ENCODE measurements at places on chromosomes 4 and X.

DNA sequence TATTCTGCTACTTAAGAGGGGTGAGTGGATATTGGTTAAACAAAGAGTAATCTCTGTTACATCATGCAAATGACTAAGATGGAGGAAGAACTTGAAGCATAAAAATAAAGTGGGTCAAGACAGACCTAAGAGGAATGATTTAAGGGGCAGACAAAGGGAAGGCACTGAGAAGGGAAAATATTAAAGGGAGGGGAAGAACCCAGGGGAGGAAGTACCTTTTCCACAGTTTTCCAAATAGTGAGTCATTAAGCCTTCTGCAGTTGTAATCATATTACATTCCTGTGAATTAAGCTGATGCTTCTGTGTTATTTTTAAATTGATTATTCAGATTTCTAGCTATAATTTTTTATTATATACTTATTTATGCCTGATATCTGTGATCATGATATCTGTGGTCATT is 253.3 kb downstream of the CENPC start:
- DNase-seq, result no peak

- DNase-seq, result no peak
Observed at GRCh38 chr4:144820728-144821085, 174.8 kb downstream of the HHIP start.

- no peak for DNase-seq
Observed at GRCh38 chr4:101102114-101102742, 245.1 kb downstream of the PPP3CA start.

GRCh38 chrX:18297251-18297650 is 57.2 kb downstream of the SCML2 start:
- no peak for DNase-seq

- DNase-seq, result no peak
Observed at GRCh38 chr4:138815811-138816210, 199.8 kb upstream of the NOCT start.

GRCh38 chrX:49754233-49754857 is 58.6 kb upstream of the PAGE1 start:
- no peak for DNase-seq

GRCh38 chrX:153474718-153475117 is 4.3 kb upstream of the HAUS7 start:
- no peak for DNase-seq

DNA sequence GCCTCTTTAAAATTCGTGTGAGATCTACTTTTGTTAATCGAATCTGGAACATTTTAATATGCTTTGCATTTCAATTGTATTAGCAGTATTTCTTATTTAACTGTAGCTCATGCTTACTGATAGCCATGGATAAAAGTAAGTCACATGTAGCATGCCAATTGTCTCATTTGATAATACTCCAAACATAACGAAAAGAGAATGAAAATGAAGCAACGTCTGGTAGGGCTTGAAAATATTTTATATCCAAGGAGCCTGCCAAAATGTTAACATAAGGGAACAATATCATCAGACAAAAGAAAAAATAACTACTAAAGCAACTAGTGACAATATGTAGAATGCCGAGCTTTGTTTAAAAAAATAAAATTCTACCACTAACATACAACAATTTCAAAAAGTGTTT is 94.1 kb upstream of the MID1 start:
- no peak for DNase-seq

GRCh38 chr4:158783785-158784184 is 15.0 kb downstream of the FNIP2 start:
- no peak for DNase-seq

- DNase-seq, result no peak
Observed at GRCh38 chrX:20181598-20182329, 40.1 kb upstream of the EIF1AX start.

DNA sequence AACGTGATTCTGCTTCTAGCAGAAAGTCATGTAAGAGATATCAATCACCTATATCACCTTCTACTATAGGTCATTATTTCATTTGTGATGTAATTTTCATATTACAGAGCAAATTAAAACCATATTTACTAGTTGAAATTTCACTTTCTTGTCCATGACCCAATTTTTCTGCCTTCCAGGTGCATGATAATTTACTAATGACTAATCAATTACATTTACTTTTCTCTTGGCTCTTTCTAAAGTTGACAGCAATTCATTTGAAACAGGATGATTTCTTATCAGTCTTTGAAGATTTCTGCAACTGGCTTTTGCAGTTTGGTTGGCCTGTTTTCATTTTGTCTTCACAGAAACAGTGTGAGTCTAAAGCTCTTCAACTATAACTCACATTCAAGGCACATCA is 81.4 kb downstream of the ZAR1 start:
- DNase-seq, result no peak

DNA sequence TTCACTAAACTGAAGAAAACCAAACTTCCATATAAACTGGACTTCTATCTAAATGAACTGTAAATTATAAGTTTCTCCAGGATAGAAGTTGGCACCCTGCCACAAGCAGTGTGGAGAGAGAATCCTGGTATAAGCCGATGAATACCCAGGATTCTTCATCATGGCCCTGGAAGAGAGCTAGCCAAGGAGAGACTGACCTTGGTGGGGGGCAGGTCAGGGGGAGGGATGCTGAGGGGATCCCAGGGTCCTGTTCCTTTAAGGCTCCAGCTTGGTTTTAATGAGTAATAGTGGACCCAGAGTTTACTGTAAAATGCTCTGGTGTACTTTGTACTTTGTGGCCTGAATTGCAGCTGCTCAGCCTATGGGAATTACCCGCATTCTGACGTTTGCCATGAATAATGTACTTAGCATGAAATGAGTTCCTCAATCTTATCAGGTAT is 16.9 kb downstream of the RASSF6 start:
- DNase-seq, result no peak

GRCh38 chr4:95232358-95233156 is 316.2 kb downstream of the UNC5C start:
- DNase-seq, result no peak

- no peak for DNase-seq
Observed at GRCh38 chrX:151505796-151506195, 57.7 kb upstream of the PASD1 start.

DNA sequence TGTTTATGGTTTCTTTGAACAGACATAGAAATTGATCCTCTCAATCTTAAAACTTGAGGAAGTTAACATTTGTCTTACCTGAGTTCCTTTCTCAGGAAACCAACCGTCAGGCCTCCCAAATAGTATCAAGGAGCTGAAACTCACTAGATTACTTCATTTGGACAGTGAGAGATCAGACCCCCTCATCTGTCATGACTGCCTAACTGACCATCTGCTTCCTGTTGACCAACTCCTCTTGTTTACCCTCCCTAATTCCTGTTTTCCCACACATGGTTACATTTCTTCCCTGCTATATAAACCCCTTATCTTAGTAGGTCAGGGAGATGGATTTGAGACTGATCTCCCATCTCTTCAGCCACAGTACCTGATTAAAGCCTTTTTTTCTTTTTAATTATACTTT is 46.2 kb upstream of the NMU start:
- DNase-seq, result no peak

GRCh38 chr4:54717694-54718093 is 59.9 kb downstream of the KIT start:
- no peak for DNase-seq

DNA sequence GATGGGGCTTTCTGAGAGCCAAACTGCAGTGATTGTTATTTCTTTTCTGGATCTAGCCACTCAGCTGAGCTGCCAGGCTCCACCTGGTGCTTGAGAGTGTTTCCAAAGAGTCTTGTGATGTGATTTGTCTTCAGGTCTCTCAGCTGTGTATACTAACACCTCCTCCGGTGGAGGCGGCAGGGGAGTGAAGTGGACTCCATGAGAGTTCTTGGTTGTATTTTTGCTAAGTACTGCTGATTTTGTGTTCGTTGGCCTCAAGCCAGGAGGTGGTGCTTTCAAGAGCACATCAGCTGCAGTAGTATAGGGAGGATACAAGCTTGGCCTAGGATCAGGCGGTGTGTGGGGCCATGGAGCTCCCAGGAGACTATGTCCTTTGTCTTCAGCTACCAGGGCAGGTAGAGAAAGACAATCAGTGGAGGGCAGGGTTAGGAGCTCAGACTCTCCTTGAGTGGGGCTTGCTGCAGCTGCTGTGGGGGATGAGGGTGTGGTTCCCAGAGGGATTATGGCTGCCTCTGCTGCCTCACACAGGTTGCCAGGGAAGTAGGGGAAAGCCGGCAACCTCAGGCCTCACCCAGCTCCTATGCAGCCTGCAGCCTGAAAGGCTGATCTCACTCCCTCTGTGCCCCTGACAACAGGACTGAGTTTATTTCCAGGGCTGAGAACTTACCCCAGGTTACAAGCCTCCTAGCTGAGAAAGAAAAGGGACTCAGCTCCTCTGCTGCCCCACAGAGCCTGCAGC is 62.4 kb downstream of the NPFFR2 start:
- DNase-seq, result no peak

GRCh38 chr4:142944565-142944964 is 98.5 kb upstream of the INPP4B start:
- DNase-seq, result no peak

GRCh38 chrX:111759686-111760085 is 78.7 kb downstream of the ALG13 start:
- no peak for DNase-seq

DNA sequence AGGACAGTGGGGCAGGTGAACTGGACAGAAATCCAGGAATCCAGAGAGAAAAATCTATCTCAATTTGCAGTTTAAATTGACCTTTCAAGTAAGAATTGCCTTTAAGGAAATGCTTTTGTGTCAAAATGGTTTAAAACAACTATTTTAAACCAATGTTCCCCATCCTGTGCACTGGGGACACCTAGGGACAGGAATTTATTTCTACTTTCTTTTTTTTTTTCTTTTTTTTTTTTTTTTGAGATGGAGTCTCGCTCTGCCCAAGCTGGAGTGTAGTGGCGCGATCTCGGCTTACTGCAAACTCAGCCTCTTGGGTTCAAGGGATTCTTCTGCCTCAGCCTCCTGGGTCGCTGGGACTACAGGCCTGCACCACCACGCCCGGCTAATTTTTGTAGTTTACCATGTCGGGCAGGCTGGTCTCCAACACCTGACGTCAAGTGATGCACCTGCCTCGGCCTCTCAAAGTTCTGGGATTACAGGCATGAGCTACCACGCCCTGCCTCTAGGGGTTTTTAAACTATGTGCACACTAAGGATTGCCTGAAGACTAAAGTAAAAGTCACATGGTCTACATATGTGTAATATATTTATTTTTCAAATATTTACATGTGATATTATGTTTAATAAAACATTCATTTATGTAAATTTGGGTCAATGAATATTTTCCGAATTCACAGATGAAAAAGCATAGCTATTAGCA is 1213.4 kb downstream of the STIM2 start:
- no peak for DNase-seq

DNA sequence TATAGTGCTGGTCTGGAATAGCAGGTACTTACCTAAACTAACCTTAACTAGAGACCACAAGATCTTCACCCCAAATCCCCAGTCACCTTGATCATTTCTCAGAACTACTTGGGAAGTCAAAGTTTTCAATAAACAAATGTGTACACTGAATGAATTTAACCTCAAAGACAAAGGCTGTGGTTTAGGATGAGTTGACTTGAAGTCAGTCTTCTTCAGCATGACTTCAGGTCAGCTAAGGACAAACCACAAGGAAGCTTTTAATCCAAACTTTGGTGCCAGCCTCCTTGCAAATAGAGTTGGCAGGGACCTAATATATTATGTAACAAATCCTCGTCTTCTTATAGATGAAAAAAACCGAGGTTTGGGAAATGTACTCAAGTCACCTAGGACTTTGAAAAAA is 21.2 kb upstream of the VCX2 start:
- DNase-seq, result no peak

GRCh38 chrX:10990418-10990817 is 120.7 kb upstream of the HCCS start:
- no peak for DNase-seq

DNA sequence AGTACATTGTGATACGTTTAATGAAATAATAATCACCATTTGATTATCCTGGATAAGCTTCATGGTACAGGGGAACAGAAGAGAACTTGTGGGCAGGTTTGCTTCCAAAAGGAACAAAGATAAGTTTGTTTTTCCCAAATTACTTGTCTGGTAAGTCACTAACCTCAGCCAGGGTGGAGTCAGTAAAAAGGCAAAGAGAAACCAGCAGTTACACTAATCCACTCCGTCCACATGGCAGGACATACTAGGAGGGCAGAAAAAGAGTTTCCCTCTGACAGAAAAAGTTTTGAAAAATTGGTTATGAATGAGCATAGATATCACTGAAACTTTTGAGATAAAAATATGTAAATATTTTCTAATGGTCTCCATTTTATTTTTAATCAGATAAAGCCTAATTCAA is 285.9 kb downstream of the IL15 start:
- DNase-seq, result no peak

DNA sequence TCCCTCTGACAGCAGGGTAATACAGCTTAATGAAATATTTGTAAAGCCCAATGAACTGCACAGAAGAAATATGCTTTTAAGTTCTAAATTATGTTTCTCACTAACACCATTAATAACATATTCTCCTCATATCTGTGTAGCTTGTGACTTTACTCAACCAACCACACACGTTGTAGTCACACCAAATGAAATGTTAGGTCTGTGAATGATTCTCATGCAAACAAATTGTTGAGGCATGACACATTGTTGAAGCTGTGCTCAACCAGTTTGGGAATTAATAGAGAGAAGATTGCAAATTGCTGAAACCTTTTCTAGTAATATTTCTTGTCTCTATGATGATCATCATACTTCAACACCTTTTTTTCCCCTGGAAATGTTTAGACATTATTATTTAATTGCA is 645.9 kb downstream of the PCDH7 start:
- no peak for DNase-seq

GRCh38 chr4:71130827-71131603 is 137.6 kb downstream of the DCK start:
- DNase-seq, result no peak

DNA sequence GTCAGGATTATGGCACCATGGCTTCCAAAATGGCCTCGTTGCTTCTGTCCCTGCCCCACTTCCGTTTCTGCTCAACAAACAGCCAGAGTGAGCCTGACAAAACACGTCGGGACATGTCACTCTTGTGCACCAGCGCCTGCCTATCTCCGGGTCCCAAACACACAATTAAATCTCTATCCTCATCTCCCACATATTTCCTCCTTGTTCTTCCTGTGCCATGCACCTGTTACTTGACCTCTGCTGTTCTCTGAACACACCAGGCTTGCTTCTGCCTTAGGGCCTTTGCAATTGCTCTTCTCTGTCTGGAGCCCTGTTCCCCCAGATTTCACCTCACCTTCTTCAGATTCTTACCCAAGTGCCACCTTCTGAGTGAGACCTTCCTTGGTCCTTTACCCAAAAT is 12.7 kb upstream of the CD38 start:
- no peak for DNase-seq

DNA sequence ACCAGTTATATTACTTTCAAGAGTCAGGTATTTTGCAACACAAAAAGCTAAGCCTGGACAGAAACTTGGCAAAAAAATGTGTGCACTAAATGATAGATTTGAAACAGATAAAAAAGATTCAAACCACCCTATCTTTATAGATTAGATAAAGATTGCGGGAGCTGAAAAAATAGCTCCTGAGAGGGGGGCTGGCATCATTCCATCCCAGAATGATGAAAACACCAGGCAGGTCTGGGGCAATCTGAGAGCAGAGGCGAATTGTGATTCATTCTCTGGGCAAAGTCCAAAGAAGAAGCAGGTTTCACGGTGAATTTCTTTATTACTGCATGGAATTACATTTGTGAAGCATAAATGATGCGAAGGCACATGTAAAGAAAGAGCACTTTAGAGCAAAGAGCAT is 168.5 kb upstream of the DMD start:
- no peak for DNase-seq

All from NCI-H2081 treated with DMSO at 0.1 percent for 48 hours (cell line).